ENCODE measurements at places on chromosomes 3 and 15.

DNA sequence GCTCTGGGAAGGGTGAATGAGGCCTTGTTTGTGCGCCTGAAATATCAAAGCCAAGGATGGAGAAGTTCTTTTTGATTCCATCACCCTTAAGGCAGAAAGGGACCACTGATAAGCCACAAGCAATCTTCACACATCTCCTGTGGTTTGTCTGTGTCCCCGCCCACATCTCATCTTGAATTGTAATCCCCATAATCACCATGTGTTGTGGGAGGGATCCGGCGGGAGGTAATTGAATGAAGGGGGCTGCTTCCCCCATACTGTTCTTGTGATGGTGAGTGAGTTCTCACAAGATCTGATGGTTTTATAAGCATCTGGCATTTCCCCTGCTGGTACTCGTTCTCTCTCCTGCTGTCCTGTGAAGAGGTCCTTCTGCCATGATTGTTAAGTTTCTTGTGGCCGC lies 329.6 kb upstream of the RGMA start:
- DNase-seq, result no peak

DNA sequence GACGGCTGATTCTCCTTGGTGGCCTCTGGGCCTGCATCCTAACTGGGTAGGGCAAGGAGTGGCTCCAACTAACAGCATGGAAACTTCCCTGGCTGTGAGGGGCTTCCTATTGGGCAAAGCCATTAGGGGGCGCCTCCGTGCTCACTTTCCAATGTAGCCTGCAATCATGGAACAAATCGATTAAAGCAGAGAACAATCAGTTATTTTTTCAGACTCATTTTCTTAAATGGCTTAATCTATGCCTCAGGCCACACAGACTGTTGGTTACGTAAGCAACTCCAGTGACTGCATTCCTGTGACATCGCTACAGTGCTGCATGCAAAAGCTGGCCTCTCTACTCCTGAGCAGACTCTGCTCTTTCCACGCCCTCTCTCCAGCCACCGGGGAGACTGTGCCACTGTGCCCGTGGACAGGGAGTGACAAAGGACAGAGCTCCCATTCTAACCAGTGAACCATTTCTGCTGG lies 278.9 kb downstream of the KLF13 start:
- no peak for DNase-seq

DNA sequence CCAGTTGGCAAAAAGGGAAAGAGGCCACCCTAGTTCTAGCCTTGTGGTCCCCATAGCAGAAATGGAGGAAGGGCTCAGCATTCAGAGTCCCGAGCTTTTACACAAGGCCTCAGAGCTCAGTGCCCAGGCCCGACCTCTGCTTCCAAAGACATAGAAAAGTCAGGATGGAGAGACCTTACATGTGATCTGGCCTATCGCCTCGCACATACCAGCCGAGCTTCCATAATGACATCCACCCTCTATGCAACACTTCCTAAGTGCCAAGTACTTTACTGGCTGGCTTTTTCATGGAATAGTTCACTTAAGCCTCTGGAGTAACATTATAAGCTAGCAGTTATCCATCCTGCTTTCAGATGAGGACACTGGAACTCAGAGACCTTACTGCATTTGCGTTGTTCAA lies 275.9 kb downstream of the FAM43A start:
- DNase-seq, result no peak

GRCh38 chr3:153574445-153574844 lies 412.4 kb downstream of the RAP2B start:
- no peak for DNase-seq

DNA sequence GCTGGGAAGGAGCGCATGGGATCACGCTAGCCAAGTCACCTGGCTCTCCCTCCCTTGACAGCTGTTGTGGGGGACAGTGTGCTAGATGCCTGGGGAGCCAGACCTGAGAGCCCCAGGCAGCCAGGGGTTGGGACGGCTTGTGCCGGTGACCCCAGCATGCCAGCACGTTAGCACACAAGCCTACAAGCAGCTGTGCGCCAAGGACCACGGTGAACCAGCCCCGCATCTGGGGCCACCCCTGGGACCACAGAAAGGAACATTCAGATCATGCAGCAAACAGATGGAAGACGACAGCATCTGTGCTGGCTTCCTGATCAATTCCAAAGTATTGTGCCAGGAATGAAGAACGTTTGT lies 64.8 kb downstream of the NTRK3 start:
- DNase-seq, result no peak

- no peak for DNase-seq
Observed at GRCh38 chr3:32989171-32989570, 37.7 kb downstream of the CCR4 start.

GRCh38 chr3:46695962-46696894 lies 2.7 kb upstream of the ALS2CL start:
- no peak for DNase-seq

GRCh38 chr3:84959470-84960271 lies 882 bp downstream of the CADM2 start:
- DNase-seq, result no peak

DNA sequence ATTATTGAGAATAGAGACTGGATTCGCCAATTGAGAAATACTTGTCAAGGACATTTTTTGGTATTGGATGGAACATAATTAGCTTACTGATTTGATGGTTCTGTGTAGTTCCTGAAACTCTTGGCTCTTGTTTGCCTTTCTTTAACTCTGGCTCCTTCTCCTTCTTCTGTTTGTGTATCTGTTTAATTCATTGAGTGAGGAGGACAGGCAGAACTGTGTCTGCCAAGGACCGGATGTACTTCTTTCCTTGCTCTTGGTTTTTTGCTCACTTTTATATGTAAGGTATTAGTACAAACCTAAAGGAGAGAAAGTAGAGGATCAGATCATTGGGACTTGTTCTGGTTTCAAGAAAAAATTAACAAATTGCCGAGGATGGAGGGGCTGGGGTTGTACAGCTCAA lies 48.9 kb downstream of the TCF12 start:
- no peak for DNase-seq

- no peak for DNase-seq
Observed at GRCh38 chr3:144516589-144516988, 545.0 kb downstream of the DIPK2A start.

- DNase-seq, result peak; percentile 59
Observed at GRCh38 chr3:9946112-9947024, 5.8 kb downstream of the PRRT3 start.

- no peak for DNase-seq
Observed at GRCh38 chr3:115999001-115999585, 375.8 kb downstream of the GAP43 start.

- no peak for DNase-seq
Observed at GRCh38 chr15:96693515-96693914, 363.0 kb downstream of the NR2F2 start.

DNA sequence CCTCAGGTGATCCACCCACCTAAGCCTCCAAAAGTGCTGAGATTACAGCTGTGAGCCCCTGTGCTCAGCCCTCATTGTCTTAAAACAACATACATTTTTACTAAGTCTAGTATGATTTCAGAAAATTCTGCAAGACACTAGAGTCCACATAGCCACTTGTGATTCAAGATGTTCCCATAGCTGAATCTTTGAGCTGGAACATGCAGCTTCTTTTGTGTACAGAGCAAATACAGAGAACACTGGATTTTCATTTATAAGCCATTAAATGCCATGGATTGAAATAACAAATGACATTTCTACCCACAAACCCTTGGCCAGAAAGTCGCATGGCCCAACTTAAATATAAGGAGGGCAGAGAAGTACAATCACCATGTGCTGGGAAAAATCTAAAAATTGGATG lies 1489.2 kb upstream of the GBE1 start:
- DNase-seq, result no peak

GRCh38 chr3:63912768-63913588 lies 795 bp upstream of the SCAANT1 start:
- DNase-seq, result peak; percentile 23

DNA sequence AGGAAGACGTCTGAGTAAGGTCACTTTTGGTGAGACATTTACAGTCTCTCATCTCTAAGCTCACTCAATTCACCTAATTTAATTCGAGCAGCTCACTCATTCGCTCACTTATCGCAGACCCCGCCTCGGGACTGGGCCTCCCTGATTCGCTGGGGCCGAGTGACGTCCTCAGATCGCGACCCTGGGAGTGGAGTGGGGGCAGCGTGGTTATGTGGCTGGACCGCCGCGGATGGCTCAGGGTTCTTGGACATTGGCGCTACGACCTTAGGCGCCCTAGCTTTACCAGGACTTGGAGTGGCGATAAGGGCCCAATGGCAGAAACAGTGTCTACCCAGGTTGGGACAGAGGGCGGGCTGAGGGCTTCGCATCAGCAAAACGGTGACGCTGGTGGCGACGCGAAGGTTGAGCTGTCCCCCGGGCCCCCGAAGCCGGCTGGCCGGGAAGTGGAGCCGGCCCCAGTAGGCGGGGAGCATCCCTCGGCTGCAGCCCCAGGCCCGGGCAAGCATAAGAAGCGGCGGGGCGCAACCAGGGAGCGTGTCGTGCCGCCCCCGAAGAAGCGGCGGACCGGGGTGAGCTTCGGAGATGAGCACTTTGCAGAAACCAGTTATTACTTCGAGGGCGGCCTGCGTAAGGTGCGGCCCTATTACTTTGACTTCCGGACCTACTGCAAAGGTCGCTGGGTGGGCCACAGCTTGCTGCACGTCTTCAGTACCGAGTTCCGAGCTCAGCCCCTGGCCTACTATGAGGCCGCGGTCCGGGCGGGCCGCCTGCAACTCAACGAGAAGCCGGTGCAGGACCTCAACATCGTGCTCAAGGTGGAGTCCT lies at the start of gene RPUSD2:
TSS of gene RPUSD2 (plus strand) at position 171 of the 825 bp plus-strand sequence. CDS start at position 210, 39 bp downstream.
- peak; percentile 83 for DNase-seq

DNA sequence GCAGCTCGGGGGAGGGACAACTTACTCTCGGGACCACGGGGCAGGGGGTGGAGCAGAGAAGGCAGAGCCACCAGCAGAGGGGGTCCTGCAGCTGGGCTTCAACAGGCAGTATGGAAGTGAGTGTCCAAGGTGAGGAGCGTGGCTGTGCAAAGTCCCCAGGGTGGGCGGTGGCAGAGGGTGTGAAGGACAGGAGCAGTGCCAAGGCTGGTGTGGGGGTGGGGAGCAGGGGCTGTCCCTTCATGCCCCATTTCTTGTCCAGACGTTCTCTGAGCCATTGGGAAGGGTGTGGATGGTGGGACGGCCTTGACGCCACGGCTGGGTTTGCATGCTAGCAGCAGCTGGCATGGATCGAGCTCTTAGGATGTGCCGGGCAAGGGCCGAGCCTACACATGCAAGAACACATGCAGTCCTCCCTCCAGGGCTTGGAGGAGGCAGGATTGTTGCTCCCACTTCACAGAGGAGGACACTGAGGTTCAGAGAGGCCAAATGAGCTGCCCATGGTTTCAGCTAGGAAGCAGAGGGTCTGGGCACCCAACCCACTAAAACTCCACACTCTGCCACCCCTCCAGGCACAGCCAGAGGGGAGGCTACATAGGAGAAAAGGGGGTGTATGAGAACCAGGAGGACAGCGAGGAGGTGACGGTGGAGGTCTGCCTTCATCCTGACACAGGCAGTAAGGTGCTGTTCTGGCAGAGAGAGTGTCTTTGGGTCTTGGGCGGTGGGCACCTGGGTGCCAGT lies 93.6 kb downstream of the TBC1D2B start:
- DNase-seq, result no peak

- DNase-seq, result no peak
Observed at GRCh38 chr3:46607603-46608028, 4.7 kb upstream of the FAM240A start.

DNA sequence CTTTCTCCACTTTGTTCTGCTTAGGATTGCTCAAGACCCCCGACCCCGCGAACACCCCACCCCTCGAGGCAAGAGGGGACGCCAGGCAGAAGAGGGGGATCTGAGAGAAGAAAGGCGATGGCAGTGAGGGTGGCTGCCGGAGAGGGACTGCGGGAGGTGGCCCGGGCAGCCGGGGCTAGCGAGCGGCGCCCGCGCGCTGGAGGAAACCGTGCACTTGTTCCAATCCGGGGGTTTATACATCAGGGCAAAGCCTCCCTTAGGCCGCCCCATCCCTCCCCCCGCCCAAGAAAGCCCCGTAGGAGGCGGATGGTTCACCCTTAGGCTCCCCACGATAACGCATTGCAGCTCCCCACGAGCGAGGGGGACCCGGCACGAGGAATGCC lies 475 bp downstream of the ERC2 start:
- no peak for DNase-seq

- DNase-seq, result no peak
Observed at GRCh38 chr3:115659253-115660220, 36.2 kb downstream of the GAP43 start.

- DNase-seq, result no peak
Observed at GRCh38 chr3:31777092-31777491, 204.0 kb downstream of the OSBPL10 start.

DNA sequence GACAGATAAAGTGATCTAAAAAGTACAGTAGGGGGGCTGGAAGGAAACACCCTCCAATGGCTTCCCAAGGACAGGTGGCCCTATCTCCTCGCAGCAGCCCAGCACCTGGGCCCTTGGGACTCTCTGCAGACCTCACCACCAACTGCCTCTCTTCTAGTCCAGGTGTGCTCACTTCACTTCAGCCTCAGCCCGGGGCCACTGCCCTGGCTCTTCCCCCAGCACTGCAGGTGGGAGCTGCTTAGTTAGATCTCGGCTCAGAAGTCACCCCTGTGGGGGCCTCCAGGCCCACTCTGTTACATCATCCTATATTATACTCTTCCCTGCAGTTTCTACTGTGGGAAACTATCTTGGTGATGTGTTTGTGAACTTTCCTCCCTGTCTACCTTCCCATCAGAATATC lies 2.0 kb downstream of the KLF15 start:
- no peak for DNase-seq

DNA sequence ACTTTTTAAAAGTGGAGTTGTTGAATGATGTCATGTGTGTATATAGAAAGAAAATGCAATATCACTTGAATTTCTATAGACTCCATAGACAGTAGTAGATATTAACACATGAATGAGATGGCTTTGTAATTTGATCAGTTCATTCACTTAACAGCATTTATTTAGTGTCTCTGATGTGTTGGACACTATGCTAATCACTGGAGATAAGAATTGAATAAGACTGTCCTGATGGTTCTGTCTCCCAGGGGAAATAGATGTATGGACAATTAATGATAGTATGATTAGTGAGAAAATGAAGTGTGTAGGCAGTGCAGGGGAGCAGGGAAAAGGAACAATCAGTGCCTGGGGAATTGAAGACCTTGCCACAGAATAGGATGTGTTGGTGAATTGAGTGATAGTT lies 72.9 kb downstream of the RIOX2 start:
- no peak for DNase-seq

DNA sequence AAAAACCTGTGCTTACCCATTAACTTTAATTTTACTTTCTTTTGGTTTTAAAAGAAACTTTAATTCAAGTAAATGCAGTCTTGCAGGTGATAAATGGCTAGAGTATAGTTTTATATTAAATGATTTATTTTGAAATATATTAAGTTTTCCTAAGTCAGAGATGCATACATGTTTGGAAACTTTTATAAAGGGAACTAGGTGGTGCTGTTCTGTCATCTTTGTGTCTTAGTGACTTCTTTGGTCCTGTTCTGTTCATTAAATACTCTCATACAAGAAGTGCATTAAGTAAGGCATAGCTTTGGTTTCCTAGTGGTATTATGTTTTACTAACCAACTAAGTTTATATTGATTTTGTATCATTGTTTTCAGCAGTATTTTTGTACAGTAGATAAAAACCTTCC lies 15.6 kb downstream of the CADM2 start:
- no peak for DNase-seq

All from stimulated activated CD8-positive, alpha-beta memory T cell treated with anti-CD3 and anti-CD28 coated beads, Interleukin-4, amount 100 ng/mL, for 1 hour (primary cell).